Nucleus accumbens (tissue), 56 donors: ENCODE measurements at places on chromosomes 4 and X.

- DNase-seq: no peak
Observed at GRCh38 chr4:164350061-164350460, 403.9 kb upstream of the SMIM31 start.

GRCh38 chr4:77178560-77178959, 21.6 kb downstream of the CCNG2 start:
- no peak for DNase-seq

- no peak for DNase-seq
Observed at GRCh38 chr4:129146639-129147038, 50.7 kb downstream of the C4orf33 start.

DNA sequence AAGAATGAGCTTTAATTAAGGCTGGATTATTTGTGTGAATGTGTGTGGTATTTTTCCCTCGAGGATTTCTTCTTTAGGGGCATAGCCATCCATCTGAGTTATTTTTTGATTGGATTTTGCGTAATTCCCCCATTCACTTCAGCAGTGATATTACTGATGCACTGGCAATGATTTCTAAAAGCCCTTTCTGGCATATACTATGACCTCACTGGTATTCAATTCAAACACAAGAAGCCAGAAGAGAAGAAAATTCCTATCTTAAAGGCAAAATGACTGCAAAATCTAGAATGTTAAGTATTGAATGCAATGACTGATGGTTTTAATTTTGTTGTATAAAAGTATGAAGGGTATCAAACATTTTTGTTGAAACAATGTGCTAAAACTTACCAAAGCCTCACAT, 71.1 kb upstream of the DDIT4L start:
- no peak for DNase-seq

DNA sequence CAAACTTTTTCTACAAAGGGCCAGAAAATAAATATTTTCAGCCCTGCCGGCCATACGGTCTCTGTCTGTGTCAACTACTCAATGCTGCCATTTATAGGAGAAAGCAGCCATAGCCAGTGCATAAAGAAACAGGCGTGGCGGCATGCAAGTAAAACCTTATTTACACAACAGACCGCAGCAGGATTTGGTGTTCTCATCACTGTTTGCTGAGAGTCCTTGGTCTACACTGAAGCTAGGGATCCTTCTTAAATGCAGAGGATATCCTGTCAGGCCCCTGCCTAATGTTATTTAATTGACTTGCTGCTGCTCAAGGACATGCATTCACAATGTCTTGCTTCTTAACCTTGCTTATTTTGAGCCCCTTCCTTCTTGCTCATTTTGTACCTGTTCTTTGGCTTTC, 54.7 kb downstream of the CPE start:
- DNase-seq: no peak

GRCh38 chr4:80093563-80093962, 20.5 kb upstream of the ANTXR2 start:
- DNase-seq: no peak

DNA sequence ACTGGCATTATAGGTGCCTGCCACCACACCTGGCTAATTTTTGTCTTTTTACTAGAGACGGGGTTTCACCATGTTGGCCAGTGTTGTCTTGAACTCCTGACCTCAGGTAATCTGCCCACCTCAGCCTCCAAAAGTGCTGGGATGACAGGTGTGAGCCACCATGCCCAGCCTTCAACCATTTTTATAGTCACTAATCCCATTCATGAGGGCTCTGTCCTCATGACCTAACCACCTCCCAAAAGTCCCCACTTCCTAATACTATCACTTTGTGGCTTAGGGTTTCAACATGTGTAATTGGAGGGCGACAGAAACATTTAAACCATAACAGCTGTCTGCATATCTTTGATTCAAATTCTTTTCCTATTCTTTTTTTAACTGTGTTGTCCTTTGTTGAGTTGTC, 229.6 kb upstream of the AGA start:
- DNase-seq: no peak
